ENCODE measurements at places on chromosomes 2 and 18.

- DNase-seq = no peak
Measured at GRCh38 chr2:109054865-109055264, 65.8 kb upstream of the EDAR start.

DNA sequence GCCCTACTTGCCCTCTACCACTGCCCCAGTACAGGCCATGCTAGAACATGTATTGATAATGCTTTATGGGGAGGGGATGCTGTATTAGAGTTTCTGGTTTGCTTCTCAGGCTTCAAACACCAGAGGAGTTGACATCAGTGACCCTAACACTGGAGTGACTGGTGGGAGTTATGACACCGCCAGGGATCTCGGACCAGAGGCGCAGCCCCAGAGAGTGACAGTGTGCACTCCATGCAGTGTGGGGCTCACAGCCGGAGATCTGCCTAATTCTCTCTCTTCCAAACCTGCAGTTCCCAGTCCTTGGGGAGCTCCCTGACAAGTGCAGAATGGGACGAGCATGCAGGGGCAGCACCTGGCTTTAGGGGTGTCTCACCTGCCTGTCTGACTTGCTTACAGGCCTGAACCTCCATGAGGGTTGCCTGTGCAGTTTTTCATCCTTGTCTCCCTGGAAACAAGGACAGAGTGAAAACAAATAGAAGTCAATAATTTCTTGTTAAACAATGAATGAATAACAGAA, 244.9 kb upstream of the MYT1L start:
- DNase-seq = no peak

- no peak for DNase-seq
Measured at GRCh38 chr18:63197246-63197869, 122.2 kb downstream of the BCL2 start.

DNA sequence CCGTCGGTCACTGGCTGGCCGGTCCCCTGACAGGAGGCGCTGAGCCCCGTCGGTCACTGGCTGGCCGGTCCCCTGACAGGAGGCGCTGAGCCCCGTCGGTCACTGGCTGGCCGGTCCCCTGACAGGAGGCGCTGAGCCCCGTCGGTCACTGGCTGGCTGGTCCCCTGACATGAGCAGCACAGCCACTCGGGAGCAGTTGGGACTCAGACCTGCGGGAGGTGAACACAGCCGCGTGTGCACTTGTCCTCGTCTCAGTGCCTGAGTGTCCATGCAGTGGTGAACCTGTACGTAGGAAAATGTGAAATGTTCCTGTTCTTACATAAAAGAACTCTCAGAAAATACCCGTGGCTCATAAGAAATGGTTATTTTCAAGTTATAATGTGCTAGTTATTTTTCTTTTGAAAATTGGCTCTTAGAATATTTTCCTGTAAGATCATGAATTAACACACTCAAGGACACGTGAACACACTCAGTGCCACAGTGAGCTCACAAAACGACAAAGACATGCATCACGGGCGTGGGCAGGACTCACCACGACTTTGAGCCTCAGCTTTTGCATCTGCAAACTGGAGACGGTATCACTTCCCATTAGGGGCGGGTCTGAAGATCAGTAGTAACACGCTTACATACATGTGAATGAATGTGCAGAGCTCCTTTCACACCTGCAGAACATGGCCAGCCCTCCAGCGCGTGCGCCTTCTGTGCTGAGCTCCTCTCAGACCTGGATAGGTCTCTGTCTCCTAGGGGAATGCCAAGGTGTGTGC, 21.1 kb upstream of the NFATC1 start:
- no peak for DNase-seq

DNA sequence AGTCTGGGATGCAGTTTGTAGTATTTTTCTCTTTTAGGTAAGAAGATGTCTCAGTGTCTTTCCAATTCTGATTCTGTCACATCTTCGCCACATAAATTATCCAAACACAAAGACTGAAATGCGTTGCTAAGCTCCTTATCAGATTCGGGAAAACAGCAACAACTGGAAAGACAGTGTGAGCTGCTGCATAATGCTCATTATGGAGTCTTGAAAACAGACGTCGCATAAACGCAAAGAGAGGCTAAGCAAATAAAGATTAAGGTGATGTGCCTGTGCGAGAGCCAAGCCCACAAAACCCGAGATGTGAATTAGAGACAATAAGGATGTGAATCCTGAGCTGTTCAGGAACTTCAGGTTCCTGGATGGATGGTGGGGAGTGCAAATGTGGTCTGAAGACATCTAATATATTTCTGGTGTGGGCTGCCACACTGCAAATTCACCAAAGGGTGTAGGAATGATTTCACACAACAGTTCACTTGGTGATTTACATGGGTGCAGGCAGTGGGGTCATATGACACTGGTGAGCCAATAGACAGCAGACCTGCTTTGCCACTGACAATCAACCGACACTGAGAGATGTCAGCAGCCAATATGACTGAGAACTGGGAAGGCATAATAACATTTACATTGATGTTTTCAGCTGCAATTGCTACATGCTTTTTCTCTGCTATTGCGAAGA, 195.8 kb downstream of the MTX2 start:
- no peak for DNase-seq

- no peak for DNase-seq
Measured at GRCh38 chr2:63665846-63666475, 77.2 kb downstream of the MDH1 start.

DNA sequence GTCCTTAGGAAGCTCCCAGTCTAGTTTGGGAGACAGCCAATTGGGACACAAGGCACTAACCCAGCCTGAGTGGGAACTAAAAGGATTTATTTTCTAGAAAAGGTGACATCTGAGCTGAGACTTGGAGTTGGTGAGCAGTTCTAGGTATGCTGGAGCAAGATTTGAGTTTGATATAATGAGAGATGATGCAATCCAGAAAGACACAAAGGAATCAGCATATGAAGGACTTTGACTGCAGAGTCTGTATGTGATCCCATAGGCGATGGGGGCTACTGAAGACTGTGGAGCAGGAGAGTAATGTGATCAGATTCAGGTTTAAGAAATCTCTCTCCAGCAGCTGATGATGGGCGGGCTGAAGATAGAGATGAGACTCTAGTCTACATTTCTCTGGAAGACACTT, 135.1 kb upstream of the MYCN start:
- no peak for DNase-seq

GRCh38 chr2:134438371-134438770, 184.5 kb downstream of the MGAT5 start:
- DNase-seq = no peak

DNA sequence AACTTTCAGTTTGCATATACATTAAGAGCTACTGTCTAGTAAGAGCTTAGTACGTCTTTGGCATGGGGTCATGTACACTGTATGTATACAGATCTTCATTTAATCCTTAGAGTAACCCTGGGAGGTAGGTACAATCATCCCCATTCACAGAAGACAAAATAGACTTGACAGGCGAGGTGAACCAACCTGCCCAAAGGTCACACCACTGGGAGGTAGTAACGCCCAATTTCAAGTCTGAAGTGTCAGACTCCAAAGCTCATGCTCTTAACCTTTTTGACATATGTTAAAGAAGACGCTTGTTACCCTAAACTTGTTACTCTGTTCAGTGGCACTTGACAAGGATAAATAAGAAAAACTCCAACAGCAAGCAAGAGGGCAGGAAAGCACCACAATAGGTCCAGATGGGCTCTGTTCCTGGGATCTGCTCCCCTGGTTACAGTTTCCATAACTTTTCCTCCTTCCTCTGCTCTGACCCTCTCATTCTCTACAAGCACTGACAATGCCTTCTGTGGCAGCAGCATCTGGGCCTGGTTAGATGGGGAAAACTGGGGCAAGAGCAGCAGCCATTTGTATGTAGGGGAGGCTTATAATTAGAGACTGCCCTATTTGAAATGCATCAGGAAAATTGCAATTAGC, 64.7 kb upstream of the SERTAD2 start:
- DNase-seq = no peak

GRCh38 chr2:31522786-31523185, 58.0 kb downstream of the SRD5A2 start:
- DNase-seq = no peak

DNA sequence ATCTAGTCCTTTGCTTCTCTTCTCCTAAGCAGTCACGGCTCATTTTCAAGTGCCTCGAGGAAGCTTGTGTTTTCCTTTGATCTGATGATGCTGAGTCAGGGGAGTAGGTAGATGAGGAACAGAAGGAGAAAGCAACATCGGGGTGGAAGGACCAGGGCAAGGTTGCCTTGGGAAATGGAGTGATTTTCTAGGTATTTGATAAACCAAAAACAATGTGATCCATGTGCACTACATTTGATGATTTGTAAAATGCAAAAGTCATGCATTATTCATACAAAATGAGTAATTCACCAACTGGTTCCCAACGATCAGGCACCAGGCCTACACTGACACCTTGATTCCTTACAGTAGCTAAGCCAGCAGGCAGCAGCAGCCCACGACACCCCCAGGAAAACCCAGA, 205.3 kb downstream of the ANAPC1 start:
- DNase-seq = no peak

GRCh38 chr2:108896741-108897140, 92.3 kb downstream of the EDAR start:
- DNase-seq = no peak

GRCh38 chr2:151063271-151063670, 198.4 kb downstream of the RBM43 start:
- peak; percentile 16 for DNase-seq

DNA sequence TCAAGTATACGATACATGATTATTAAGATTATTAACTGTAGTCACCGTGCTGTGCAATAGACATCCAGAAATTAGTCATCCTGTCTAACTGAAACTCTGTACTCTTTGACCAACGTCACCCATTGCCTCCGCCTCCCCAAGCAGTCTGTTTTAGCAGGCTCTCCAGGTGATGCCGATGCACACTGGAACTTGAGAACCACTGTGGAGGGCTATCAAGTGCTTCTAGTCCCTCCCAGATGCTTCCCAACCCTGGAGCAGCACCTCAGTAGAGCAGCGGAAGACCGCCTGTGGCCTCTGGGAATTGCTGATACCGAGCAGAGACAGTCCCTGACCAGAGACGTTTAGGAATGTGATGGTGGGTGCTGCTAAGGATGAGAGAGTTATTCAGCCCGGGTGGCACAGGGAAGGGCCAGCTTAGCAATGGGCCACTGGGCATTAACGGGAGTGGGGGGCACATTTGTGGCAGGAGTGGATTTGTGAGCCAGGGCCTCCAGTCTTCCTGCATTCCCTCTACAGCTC, 50.7 kb downstream of the LIPG start:
- peak; percentile 42 for DNase-seq

DNA sequence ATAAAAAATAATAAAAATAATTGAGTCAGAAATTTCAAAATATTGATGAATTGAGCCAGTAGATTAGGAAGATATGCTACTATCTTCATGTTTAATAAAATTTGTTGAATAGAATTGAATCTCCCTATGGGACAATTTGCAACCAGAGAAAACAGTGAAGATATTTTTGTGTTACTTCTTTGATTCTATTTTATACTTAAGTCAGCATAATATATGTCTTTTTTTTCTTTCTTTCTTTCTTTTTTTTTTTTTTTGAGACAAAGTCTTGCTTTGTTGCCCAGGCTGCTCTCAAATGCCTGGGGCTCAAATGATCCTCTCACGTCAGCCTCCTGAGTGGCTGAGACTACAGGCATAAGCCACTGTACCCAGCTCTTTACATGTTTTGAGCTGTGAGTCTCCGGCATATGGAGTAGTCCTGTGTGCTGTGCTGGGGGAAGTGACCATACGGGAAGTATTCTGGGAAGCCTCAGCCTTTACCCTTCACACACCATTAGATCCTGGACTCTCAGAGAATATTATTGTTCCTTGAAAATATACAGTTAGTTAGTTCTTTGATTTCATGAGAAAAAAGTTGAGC, 13.8 kb upstream of the IAH1 start:
- no peak for DNase-seq

DNA sequence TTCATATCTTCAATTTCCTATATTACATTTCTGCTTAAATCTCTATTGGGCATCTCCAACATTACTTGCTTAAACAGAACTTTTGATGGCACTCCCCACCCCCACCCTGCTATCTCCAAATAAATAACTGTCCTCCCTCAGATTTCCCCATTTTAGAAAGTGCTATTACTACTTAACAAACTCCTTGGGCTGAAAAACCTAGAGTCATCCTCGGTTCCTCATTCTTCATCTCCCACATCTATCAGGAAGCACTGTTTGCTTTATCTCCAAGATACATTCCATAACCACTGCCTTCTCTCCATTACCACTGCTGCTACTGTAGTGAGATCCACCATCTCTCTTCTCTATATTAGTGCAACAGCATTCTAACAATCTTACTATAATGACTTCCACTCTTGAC, 150.4 kb upstream of the CYRIA start:
- no peak for DNase-seq

DNA sequence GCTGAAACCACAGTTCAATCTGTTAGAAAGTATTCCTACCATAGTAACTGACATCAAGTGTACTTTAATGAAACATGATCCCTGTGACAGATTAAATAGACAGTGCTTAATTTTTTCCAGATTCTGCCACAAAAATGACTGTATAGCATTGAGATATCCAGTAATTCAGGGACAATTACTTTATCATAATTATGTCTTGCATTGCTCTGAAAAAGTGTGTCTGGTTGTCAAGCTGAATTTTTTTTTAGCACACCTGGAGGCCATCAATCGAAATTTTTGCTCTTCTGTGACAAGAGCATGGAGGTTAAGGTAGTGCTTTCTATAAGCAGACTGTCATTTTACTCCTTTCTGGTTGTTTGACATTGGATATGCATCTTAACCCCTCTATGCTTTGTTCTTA, 1083.8 kb upstream of the NRXN1 start:
- DNase-seq = no peak

- DNase-seq = no peak
Measured at GRCh38 chr2:72431737-72432136, 284.1 kb upstream of the CYP26B1 start.

GRCh38 chr2:67095121-67095520, 302.0 kb upstream of the ETAA1 start:
- no peak for DNase-seq

DNA sequence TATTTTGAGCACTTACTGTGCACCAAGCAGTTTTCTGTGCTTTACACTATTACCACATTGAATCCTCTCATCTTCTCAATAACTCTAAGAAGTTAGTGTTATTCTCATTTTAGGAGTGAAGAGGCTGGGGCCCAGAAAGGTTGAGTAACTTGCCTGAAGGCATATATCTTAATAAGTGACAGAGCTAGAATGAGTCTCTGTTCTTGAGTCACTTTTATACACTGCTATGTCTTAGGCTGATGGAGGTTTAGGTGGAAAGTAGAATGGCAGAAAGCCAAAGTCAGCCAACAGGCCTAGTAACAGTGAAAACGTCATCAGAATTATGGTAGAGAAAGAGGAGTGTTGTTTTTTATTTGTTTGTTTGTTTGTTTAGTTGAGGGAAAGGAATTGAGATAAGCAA, 27.9 kb upstream of the RPE start:
- DNase-seq = no peak

- DNase-seq = no peak
Measured at GRCh38 chr2:70994009-70994698, 519 bp downstream of the TEX261 start.
